Midbrain (tissue), 1 donor: ENCODE measurements at places on chromosomes 7 and 10.

- no peak for DNase-seq
These were observed 2.2 kb downstream of the EMX2 start for GRCh38 chr10:117544711-117545140.

- DNase-seq = peak; percentile 3
These were observed 72.4 kb downstream of the ABCC2 start for GRCh38 chr10:99854860-99855259.

DNA sequence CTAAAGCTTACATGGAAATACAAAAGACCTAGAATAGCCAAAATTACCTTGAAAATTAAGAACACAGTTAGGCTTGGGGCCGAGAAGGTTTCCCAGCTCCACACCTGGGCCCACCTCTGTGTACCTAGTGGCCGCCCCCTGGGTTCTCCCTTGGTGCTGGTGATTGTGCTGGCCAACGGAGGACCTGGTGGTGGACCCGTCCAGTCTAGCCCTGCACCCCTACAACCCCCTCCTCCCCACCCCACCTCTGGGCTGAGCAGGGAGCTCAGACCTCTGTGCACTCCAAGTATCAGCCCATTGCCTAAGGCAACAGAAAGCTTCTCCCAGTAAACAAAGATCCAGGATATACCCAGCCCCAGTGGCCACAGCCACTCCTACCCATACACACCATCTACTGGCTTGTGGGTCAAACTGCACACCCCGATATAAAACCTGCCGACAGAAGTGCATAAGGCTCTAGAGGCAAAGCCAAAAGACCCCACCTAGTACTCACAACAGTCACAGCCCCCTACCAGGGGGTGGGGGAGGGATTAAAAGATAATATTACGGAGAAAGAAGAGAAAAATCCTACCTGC is 105.0 kb upstream of the DIP2C start:
- DNase-seq = no peak

DNA sequence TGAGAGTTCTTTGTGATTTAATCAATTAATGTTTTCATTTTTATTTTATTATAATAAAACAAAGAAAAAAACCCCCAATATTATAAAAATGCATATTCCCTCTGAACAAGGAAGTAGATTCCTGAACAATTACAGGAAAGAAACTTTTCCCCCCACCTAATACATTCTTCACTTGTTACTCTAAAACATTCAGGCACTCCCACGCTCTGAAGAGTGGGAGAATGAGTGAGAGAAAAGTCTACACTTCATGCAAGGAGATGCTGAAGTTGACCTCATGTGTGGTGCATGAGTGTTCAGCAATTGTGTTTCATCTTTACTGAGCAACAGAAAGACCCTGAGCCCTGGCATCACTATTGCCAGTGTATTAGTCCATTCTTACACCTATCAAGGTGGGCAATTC is 244.2 kb upstream of the IGFBP3 start:
- DNase-seq = no peak

GRCh38 chr7:111492234-111492633 is 70.1 kb downstream of the IMMP2L start:
- no peak for DNase-seq

- no peak for DNase-seq
These were observed 75.6 kb downstream of the ENTPD1 start for GRCh38 chr10:95831515-95831914.

DNA sequence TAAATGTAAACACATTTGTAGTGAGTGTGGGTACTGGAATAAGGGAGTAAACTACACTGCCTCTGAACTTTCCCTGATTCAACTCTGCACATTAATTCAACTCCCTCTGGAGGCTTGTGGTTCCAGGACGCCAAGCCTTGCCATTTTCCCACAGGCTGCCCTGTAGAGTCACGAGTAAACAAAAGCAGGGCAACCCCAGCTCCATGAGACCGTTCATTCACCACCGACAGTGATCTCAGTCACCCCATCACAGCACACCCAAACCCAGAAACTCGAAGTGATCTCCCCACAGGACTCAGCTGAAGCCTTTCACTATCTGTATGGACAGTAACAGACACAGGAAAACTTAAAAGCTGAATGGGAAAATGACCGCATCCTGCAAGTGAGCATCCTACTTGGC is 218.8 kb upstream of the FRMD4A start:
- peak; percentile 24 for DNase-seq

DNA sequence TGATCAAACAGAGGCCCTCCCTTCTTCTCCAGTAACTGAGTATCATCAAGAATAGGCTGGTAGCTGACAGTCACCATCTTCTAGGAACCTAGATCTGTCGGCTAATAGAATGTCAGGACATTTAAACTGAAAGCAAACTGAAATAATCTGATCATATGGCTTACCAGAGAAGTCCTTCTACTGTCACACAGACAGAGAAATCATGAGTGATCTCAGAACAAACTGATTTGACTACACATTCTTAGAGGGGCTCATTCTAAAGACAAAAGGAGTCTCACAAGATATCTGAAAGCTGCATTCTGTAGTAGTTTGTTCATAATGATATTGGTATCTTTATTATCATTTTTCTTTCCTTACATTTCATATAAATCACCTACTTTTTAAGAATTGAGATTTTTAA is 130.9 kb upstream of the ADCY1 start:
- DNase-seq = no peak
